ENCODE measurements at places on chromosomes 6 and 20. TPM values are rescaled to one million over a fixed set of nuclear protein-coding genes. Genes with fewer than 3 reads are reported as not detected.

DNA sequence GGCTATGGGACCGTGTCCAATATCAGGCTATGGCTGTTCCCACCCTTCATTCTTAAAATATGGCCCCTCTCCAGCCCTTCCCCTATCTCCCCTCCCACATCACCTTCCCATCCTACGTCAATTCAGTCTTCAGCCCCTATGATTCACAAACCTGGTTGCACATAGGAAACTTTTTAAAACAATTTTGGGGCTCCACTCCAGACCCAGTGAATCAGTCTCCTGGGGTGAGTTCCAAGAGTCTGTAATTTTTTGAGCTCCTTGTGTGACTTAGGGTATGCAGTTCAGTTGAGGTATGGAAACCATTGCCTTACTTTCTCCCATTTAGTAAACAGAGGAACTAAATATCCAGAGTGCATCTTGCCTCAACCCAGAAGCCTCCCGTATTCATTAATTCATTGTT, 5.5 kb downstream of the HNF4A start:
- no peak for DNase-seq

Gene ULBP3
- 6.3 TPM for total RNA-seq

GRCh38 chr20:51650685-51651134, 108.2 kb upstream of the NFATC2 start:
- DNase-seq: peak; percentile 55

- peak; percentile 51 for DNase-seq
Observed at GRCh38 chr6:139369568-139370282, 4.7 kb downstream of the CITED2 start.

Gene LRRC73
- total RNA-seq: 0.37 TPM

DNA sequence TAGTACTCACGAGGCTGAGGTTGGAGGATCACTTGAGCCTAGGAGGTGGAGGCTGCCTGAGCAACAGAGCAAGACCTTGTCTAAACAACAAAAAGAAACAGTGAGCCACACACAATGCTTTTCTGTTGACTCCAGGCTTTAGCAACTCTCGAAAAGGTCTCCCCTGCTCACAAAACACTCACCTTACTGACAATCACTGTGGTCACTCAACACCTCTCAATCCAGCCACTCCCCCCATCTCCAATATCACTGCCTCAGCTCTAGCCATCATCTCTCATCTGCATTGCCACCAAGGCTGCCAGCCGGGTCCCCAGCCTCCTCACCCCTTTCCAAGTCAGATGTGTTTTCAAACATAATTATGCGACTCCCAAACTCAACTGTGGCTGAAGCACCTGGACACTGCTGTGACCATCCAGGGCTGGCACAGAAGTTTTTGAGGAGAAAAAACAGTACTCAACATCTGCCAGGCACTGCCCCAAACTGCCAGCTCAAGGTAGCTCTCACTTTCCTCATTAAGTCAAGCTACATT, 218.0 kb upstream of the ARID1B start:
- DNase-seq: no peak

GRCh38 chr6:3163248-3163594, 5.9 kb upstream of the TUBB2A start:
- peak; percentile 16 for DNase-seq

Gene MRPS26
- 62.6 TPM for total RNA-seq

Data from MCF 10A (cell line).